ENCODE measurements at places on chromosomes 7 and 10.

DNA sequence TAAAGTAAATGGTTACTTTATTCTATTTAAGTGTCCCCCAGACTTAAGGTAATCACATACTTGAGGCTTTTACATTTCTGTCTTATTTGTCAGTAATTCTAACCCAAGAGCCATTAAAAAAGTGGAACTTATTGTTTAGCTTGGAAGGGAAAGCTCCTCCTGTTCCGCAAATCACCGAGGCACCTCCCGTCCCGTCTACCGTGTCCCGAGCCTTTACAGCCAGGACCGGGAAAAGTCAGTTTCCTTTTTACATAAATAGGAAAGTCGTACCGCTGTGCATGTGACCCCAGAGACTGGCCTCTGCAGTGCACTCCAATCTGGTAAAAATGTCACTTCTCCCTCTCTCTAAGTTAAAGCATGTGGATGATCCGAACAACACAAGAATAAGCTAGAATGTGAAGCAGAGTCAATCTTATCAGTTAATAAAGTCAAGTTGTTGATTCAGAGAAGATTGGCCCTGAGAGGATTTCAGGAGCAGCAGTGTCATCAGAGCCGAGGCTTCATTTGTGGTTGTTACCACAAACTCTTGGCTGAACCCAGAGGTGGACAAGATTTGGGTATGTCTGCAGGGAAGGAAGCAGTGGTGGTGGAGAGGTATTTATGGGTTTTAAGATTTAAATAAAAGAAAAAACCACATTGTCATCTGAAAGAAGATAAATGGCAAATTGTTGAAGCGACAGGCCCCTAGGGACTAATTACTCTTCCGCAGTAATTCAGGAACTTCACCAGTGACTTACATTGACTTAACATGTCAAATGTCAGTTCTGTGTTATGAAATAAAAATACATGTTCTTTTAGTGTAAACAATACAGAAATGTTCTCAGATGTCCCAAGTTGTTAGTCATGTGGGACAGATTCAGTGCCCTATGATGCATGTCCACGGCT lies 316.6 kb upstream of the ZNF32 start:
- no peak for DNase-seq
- H3K36me3 ChIP-seq: no peaks in the 10 kb centered on the region
- peaks cover 5% of the 10 kb centered on the region for H3K4me1 ChIP-seq
- H3K27me3 ChIP-seq: peaks cover 23% of the 10 kb centered on the region

DNA sequence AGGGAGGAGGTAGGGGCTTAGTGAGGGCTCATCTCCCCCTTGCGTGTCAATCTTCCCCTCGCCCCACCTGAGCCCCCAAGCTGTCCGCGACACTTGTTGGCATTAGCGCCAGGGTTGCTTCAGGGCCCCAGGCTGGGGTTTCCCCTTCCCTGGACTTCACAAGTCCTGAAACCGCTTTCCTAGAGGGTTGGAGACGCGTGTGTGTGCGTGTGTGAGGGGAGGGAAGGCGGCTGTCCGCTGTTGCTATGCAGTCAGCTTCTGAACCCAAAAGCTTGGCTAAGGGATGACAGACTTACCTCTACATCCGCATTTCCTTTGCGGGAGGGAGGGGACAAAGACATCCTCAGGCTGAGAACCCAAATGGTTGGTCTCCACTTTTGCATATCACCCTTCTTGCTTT lies 803 bp downstream of the GOLGA7B start:
- peak overlapping the region; percentile 61 for H3K4me3 ChIP-seq
- no peaks in the 10 kb centered on the region for H3K36me3 ChIP-seq
- no peak for DNase-seq
- H3K27me3 ChIP-seq: peaks cover 3% of the 10 kb centered on the region
- no peak overlapping the region for H3K27ac ChIP-seq

DNA sequence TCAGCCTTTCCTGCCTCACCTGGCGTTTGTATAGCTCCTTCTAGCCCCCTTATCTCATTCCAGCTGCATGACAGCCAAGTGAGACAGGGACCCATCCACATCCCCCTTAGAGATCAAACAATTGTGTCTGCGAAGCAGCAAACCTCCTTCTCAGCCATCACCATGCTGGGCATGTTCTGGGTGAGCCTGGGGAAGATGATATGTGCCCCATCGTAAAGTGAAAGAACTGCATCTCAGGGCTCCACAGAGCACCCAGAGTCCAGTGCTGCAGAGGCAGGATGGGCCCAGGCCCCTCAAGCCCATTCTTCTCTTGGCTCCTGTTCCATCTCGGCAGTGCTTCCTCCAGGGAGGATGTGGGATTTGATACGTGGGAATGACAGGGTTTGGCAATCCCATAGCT lies 43.2 kb downstream of the FIGNL1 start:
- H3K27ac ChIP-seq: peak overlapping the region; percentile 31
- DNase-seq: no peak
- H3K4me3 ChIP-seq: no peak overlapping the region
- H3K27me3 ChIP-seq: no peaks in the 10 kb centered on the region

GRCh38 chr10:3807928-3808496 lies 23.0 kb upstream of the KLF6 start:
- H3K27ac ChIP-seq: no peak overlapping the region
- no peak for DNase-seq
- peaks cover 79% of the 10 kb centered on the region for H3K4me1 ChIP-seq
- no peak overlapping the region for H3K4me3 ChIP-seq

DNA sequence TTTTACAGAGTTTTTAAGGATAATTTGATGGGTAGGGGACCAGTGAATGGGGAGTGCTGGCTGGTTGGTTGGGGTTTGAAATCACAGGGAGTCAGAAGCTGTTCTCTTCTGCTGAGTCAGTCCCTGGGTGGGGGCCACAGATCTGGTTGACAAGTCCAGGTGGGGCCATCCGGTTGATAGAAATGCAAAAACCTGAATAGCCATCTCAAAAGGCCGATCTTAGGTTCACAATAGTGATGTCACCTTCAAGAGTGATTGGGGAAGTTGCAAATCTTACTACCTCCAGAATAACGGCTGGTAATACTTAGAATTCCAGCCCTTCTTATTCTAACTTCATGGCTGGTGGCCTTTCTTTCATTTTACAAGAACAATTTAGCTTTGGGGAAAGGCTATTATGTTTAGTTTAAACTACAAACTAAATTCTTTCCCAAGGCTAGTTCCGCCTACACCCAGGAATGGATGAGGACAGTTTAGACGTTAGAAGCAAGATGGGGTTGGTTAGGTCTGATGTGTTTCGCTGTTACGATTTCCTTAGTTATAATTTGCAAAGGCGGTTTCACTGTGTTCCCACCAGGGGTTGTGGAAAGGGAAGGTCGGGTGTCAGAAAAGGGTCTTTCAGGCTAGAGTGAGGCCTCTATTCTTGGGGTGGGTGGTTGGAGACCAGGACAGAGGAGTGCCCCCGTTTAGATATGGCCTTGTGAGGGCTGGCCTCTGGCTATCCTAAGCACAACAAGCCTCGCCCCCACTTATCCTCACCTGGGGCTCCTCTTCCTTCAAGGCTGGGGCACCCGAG lies 27.4 kb downstream of the IFT22 start:
- no peaks in the 10 kb centered on the region for H3K4me1 ChIP-seq
- H3K27ac ChIP-seq: no peak overlapping the region
- no peak overlapping the region for H3K4me3 ChIP-seq
- DNase-seq: no peak
- H3K36me3 ChIP-seq: no peaks in the 10 kb centered on the region
- peaks cover 76% of the 10 kb centered on the region for H3K27me3 ChIP-seq

GRCh38 chr10:34655286-34656170 lies 159.6 kb downstream of the PARD3 start:
- no peaks in the 10 kb centered on the region for H3K36me3 ChIP-seq
- no peak overlapping the region for H3K4me3 ChIP-seq
- no peaks in the 10 kb centered on the region for H3K4me1 ChIP-seq

DNA sequence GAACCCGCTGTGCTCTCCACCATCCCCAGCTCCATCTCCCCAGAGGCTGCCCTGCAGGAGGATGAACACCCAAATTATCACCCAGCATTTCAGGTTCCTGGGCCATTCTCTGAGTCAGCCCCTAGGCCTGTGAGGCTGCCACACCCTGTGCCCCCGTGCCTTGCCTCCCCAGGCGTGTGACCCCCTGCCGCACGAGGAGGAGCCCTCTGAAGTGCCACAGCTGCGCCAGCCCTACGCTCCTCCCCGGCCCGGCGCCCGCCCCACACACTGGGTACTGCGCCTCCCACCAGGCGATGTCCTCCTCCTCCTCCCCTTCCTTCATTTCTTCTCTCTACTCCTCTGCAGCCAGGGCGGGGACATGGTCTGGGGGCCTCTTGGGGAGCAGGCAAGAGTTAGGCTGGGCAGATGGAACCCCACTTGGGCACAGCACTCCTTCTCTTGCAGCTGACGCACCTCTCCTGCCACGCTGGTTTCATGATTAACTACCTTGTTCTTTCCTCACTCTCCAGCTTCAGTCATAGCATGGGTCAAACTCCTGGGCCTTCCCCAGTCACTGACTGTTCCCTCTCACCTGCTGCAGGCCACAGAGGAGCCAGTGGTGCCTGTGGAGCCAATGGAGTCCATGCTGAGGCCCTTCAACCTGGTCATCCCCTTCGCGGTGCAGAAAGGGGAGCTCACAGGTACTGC lies 12.7 kb upstream of the ATP6V1F start:
- H3K27me3 ChIP-seq: no peaks in the 10 kb centered on the region
- no peaks in the 10 kb centered on the region for H3K36me3 ChIP-seq

Measured in thymus (tissue), 14 donors.